ENCODE measurements at places on chromosomes 11 and 22.

- DNase-seq: no peak
Observed at GRCh38 chr22:29112681-29113080, 39.8 kb downstream of the KREMEN1 start.

DNA sequence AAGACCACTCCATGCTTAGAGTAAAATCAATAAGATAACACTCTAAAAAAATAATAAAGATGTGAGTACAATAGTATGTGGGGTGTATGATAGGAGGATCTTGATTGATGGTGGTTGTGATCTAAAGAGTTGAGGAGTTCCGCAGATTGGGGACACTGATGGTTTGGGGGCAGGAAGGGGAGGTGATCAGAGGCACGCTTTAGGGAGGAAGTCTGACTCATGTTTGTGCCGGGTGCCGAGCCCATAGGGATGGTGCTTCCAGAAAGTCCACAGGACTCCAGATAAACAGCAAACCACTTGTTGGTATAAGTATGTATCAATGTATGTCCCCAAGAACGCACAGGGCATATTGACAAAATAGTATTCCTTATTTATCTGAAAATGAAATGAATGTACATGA is 27.5 kb downstream of the LINC01488 start:
- DNase-seq: no peak

- no peak for DNase-seq
Observed at GRCh38 chr22:41966607-41967240, 2.5 kb upstream of the SEPTIN3 start.

GRCh38 chr11:11841116-11841722 is 553 bp upstream of the USP47 start:
- no peak for DNase-seq

- no peak for DNase-seq
Observed at GRCh38 chr11:67111261-67111660, 7.8 kb upstream of the KDM2A start.

DNA sequence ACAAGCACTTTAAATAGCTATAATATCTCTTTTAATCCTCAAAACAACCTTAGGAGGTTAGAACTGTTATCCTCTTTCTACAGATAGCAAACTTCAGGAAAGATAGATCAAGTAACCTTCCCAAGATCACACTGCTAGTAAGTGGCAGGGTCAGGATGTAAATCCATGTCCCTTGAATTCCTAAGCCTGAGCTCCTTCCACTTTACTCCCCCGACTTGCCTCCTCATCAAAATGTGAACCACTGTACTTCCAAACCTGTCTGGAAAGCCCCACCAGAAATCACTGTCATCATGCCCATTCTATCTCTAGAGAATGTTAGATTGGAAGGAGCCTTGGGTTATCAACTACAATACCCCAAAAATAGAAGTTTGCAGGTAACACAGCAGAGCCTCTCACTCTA is 33.7 kb downstream of the ME3 start:
- no peak for DNase-seq

- no peak for DNase-seq
Observed at GRCh38 chr11:130859886-130860285, 56.4 kb downstream of the SNX19 start.

DNA sequence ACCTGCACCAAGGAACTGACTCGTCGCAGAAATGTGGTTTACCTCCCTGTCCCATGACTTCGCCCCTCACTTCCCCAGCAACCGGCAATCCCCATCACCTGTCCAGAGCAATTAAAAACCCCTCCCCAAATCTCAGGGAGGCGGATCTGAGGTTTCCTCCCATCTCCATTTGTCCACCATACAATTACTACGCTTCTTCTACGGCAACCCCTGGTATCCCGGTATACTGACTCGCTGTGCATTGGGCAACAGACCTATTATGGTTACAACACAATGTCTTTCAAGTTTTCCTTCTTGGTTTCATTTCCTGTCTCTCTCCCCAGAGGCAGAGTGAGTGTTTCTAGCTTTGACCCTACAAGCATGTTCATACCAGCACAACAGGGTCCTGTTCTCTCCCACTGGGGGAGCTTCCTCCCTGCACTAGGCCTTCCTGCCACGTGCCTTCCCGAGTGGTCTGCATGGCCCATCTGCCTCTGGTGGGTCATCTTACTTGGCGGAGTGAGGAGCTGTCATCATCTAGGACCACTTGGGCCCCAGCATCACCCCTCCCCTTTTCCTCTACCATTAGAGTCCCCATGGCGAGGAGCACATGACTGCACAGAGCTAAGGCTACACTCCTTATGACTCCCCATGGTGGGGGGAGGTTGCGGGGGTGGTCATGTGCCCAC is 30.3 kb upstream of the NAP1L4 start:
- no peak for DNase-seq

Measured in right forelimb (tissue), 1 donor.